ENCODE measurements at places on chromosomes 11 and 22. TPM values are rescaled to one million over a fixed set of nuclear protein-coding genes. Genes with fewer than 3 reads are reported as not detected.

Gene STX3
- polyA plus RNA-seq: 4.9 TPM

Gene RFPL3
- polyA plus RNA-seq: not detected

Gene CSRP3
- polyA plus RNA-seq: not detected

Gene AMOTL1
- polyA plus RNA-seq: not detected

Gene EXPH5
- 0.05 TPM for polyA plus RNA-seq

Gene IGLL1
- polyA plus RNA-seq: not detected

Gene RAB36
- polyA plus RNA-seq: 1.8 TPM

Gene CCDC89
- not detected for polyA plus RNA-seq

Gene PGR
- polyA plus RNA-seq: not detected

Gene DEPDC7
- not detected for polyA plus RNA-seq

Gene OR5P2
- not detected for polyA plus RNA-seq

Gene DDIAS
- polyA plus RNA-seq: 1.7 TPM

Gene FGF19
- polyA plus RNA-seq: not detected

Gene PAK1
- polyA plus RNA-seq: 15.0 TPM

Gene KCTD14
- polyA plus RNA-seq: 0.30 TPM

Gene SLC6A5
- polyA plus RNA-seq: not detected

Gene OTOG
- polyA plus RNA-seq: not detected

Gene APOA1
- polyA plus RNA-seq: not detected

Gene RASL10A
- not detected for polyA plus RNA-seq

Gene NAALADL1
- polyA plus RNA-seq: 21.5 TPM

Gene APOL6
- polyA plus RNA-seq: 4.9 TPM

Gene TMEM45B
- 0.19 TPM for polyA plus RNA-seq

Gene INS
- polyA plus RNA-seq: not detected

Gene KRTAP5-9
- not detected for polyA plus RNA-seq

Gene FOLH1
- not detected for polyA plus RNA-seq

Gene CHRM1
- not detected for polyA plus RNA-seq

Gene DGCR8
- polyA plus RNA-seq: 4.8 TPM

Gene CLCF1
- 5.1 TPM for polyA plus RNA-seq

Gene VSIG2
- not detected for polyA plus RNA-seq

Gene DNAJB7
- 0.09 TPM for polyA plus RNA-seq

Gene MRGPRF
- not detected for polyA plus RNA-seq

Gene PKP3
- not detected for polyA plus RNA-seq

Gene OR8G5
- polyA plus RNA-seq: not detected

Gene SC5D
- polyA plus RNA-seq: 9.5 TPM

Gene SYT8
- polyA plus RNA-seq: not detected

Gene OR5B17
- not detected for polyA plus RNA-seq

Gene APOA5
- not detected for polyA plus RNA-seq

Gene OR11H1
- polyA plus RNA-seq: not detected

Gene SUN2
- 206 TPM for polyA plus RNA-seq

Gene KRTAP5-7
- polyA plus RNA-seq: not detected

Gene GALNT18
- not detected for polyA plus RNA-seq

Gene AIFM3
- 2.3 TPM for polyA plus RNA-seq

Gene SYT9
- 0.21 TPM for polyA plus RNA-seq

Measured in IgD-negative memory B cell (primary cell).